ENCODE measurements at places on chromosomes 3 and 15. TPM values are rescaled to one million over a fixed set of nuclear protein-coding genes. Genes with fewer than 3 reads are reported as not detected.

Gene NLGN1
- total RNA-seq, result 3.2 TPM

Gene KBTBD12
- total RNA-seq, result not detected

Gene TM2D3
- total RNA-seq, result 50.5 TPM

Gene NR2E3
- not detected for total RNA-seq

Gene C3orf80
- total RNA-seq, result not detected

Gene TRPM1
- total RNA-seq, result 0.08 TPM

Gene PLA2G4E
- not detected for total RNA-seq

DNA sequence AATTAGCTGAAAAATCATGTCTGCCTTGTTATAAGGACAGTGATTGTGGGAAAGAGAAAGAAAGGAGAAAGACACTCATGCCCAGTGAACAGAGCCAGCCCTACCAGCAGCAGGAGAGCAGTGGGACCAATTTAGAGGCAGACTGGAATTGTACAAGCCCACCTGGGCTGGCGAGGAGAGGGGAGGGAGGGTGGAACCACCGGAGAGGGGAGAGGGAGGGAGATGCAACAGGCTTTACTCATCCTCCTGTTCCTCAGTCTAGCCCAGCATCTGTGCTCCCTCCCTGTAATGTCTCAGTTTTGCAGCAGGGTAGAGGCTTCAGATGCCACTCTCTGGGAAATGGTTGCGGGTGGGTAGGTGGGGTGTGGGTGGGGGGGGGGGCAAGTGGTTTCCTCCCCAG, 54.7 kb downstream of the RAB11A start:
- no peak for DNase-seq

GRCh38 chr3:58333206-58334012, 717 bp downstream of the PXK start:
- no peak for DNase-seq

GRCh38 chr3:176581589-176581988, 615.7 kb downstream of the TBL1XR1 start:
- no peak for DNase-seq

DNA sequence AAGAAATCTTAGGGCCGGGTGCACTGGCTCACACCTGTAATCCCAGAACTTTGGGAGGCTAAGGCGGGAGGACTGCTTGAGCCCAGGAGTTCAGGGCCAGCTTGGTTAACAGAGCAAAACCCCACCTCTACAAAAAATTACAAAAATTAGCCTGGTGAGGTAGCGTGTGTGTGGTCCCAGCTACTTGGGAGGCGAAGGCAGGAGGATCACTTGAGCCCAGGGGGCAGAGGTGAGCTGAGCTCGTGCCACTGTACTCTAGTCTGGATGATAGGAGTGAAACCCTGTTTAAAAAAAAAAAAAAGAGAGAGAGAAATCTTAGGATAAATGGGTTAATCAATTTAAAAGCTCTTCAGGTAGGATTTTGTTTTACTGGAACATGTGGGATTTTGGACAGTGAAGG, 31.2 kb upstream of the DUT start:
- no peak for DNase-seq

DNA sequence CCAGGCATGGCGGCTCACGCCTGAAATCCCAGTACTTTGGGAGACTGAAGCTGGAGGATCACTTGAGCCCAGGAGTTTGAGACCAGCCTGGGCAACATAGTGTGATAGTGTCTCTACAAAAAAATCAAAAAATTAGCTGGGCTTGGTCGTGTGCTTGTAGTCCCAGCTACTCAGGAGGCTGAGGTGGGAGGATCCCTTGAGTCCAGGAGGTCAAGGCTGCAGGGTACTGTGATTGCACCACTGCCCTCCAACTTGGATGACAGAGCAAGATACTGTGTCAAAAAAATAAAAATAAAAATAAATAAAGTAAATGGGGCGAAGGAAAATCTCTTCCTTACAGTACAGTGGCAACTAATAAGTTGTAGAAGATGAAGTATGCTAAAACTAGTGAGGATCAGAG, 29.6 kb downstream of the LSM3 start:
- no peak for DNase-seq

DNA sequence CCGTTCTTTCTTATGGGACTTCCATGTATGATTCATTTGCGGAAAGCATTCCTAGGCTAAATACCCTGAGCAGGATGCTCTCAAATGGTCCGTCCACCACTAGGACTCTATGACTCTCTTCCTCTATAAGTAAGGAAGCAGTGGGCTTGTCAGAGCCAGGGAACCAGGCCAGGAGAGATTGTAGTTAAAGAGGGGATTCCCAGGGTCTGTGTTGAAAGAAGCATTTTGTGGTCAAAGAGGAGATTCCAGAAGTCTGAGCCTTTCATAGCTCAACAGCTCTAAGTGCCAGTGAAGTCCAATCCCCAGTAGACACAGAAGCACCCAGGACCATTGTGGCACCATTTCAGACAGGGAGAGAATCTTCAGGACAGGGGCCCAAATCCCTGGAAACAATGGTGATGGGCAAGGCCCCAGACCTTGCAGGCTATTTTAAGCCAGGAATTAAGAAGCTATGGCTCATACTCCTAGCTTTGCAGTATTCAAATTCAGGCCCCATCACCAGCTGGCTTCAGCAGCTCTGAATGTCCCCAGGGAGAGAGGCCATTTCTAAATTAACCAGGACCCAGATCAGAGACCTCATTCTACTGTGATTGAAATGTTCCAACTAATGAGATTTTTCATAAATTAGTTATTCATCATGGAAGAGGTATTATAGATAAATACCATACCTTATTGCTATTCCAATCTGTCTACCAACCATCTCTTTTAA, 81.7 kb downstream of the CD47 start:
- peak; percentile 74 for DNase-seq

DNA sequence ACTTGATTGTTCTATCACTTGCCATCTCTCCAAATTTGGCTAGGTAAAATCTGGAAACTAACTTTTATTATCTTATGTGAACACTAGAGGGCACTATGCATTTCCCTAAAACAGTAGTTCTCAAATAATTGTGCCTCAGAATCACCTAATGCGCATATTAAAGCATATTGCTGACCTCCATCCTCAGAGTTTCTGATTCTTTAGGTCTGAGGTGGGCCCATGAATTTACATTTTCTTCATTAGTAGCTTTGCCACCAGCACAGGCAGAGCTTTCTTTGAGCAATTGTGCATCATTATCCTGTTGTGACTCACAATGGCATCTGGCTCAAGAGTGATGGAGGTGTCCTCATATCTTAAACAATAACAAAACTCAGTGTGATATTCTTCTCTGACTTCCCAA, 17.5 kb upstream of the BCHE start:
- no peak for DNase-seq

GRCh38 chr3:64133272-64133671, 92.0 kb downstream of the PRICKLE2 start:
- no peak for DNase-seq

DNA sequence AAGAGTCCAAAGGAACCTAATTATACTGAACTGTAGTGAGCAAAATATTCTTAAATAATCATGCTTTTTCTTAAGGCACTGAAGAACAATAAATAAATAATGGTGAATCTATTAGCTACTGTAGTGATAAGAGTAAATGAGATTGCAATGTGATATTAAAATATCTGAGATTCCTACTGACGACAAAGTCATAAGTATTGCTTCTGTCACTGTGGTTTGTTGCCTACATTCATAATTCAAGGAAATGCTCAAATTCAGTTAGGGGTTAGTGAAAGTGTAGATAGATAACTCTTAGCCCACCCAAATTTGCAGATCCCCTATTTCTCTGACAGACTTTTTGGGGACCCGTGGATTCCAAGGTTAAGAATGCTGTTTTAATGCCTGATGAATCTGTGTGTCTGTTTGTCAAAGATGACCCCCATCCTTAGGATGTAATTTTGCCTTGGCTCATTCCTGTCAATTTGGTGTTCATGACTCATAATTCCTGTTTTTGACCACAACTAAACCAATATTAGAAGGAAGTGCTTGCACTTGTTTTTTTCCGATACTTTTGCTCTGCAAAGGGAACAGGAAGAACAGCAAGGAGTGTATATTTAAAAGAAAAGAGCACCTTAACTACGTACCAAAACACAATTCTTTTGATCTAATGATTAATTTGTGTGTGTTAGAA, 86.7 kb downstream of the MAGI1 start:
- DNase-seq, result no peak
